Activated CD4-positive, alpha-beta T cell treated with anti-CD3 and anti-CD28 coated beads, Interleukin-2, amount 10 ng/mL, durations not matched to agents 24 days and 14 days (primary cell): ENCODE measurements at places on chromosomes 4 and X. TPM values are rescaled to one million over a fixed set of nuclear protein-coding genes. Genes with fewer than 3 reads are reported as not detected.

CBR4 gene
- 20.6 and 22.8 TPM in 2 replicates for total RNA-seq

KLHL4 gene
- not detected in 2 replicates for total RNA-seq

DCX gene
- total RNA-seq: not detected in 2 replicates

GRCh38 chr4:75007891-75008290 lies 75.0 kb downstream of the PARM1 start:
- DNase-seq: no peak

- no peak for DNase-seq
These were observed 24.9 kb upstream of the CXXC4 start for GRCh38 chr4:104519588-104519987.

DNA sequence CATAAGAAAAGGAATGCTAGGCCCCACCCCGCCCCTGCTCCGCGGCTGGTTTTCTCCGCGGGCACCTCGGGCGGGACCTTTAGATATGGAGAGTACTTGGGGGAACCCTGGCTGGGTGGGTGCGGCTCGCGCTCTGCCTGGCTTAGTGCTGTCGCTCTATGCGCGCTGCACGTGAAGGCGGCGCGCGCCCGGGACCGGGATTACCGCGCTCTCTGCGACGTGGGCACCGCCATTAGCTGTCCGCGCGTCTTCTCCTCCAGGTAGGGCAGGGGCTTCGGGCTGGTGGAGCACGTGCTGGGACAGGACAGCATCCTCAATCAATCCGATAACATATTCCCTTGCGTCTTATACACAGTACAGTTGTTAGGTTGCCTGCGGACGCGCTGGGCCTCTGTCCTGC lies 56.0 kb downstream of the MAGEB10 start:
- no peak for DNase-seq

DNA sequence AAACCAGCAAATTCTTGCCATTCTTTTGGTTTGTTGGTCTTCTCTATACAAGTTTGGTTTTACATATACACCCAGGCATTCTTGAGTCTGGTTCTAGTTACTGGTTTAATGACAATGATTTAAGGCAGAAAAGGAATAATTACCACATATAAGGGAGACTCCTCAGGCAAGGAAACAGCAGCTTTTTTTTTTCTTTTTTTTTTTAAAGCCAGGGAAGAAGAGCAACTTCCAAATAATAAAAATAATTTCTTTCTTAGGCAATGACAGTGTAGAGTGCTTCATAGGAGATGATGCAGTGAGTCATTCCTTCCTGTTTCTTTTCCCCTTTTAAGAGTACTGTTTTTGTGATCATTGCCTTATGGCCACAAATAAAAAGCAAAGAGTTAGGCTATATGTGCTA lies 289.7 kb downstream of the DKK2 start:
- no peak for DNase-seq

GRCh38 chr4:165326831-165327210 lies 648 bp upstream of the MSMO1 start:
- peak; percentile 73 for DNase-seq

- no peak for DNase-seq
These were observed 10.6 kb downstream of the CLTRN start for GRCh38 chrX:15653961-15654360.
